ENCODE measurements at places on chromosomes 7 and 10. TPM values are rescaled to one million over a fixed set of nuclear protein-coding genes. Genes with fewer than 3 reads are reported as not detected.

GRCh38 chr10:132572545-132572937, 35.0 kb downstream of the INPP5A start:
- H3K36me3 ChIP-seq: no peaks in the 10 kb centered on the region
- DNase-seq: no peak
- no peaks in the 10 kb centered on the region for H3K27me3 ChIP-seq
- H3K4me1 ChIP-seq: peaks cover 7% of the 10 kb centered on the region

The EPO gene
- not detected for total RNA-seq

- no peak overlapping the region for H3K27ac ChIP-seq
- no peak overlapping the region for H3K4me3 ChIP-seq
- no peaks in the 10 kb centered on the region for H3K4me1 ChIP-seq
- DNase-seq: no peak
Observed at GRCh38 chr7:44177570-44178131, 11.6 kb downstream of the GCK start.

- no peaks in the 10 kb centered on the region for H3K27me3 ChIP-seq
- no peak for DNase-seq
- no peaks in the 10 kb centered on the region for H3K4me1 ChIP-seq
- H3K36me3 ChIP-seq: no peaks in the 10 kb centered on the region
Observed at GRCh38 chr7:119967221-119967620, 305.8 kb upstream of the KCND2 start.

GRCh38 chr7:76151932-76152331, 49.8 kb upstream of the SRRM3 start:
- H3K36me3 ChIP-seq: no peaks in the 10 kb centered on the region
- no peak overlapping the region for H3K27ac ChIP-seq
- no peaks in the 10 kb centered on the region for H3K4me1 ChIP-seq
- DNase-seq: no peak
- no peak overlapping the region for H3K4me3 ChIP-seq

The UPP1 gene
- total RNA-seq: 32.1 TPM

DNA sequence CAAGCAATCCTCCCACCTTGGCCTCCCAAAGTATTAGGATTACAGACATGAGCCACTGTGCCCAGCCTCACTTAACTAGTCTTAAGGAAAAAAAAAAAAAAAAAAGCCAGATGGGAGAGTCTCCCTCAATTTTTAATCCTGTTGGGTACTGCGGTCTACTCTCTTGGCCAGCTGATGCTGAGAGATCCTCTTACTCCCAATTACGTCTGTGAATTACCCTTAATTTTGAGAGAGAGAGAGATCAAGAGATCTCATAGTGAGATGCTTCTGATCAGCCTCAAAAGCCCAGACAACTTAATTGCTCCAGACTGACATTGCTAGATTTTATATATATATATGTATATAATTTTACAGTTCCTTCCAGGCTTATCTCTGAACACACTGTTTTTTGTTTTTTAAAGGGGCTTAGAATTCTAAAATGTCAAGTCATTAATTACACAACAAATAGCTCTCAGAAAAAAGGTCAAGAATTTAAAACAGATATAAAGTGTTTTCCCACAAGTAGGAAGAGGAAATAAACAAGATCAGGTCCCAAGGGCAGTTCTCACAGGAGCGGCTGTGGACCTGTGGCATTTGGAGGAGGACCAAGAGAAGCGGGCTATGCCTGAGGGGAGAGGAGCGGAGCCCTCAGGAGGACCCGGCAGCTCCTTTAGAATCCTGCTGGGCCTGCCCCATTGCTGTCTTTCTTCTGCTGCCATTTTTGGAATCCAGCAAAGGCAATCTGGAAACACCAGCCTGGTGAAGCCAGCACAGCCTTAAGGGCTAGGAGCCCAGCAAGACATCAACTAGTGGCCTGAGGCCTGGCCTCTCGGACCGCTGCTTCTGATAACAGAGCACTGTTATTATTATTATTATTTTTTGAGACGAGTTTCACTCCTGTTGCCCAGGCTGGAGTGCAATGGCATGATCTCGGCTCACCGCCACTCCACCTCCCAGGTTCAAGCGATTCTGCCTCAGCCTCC, 30.1 kb downstream of the DENND2A start:
- H3K27ac ChIP-seq: no peak overlapping the region
- H3K36me3 ChIP-seq: no peaks in the 10 kb centered on the region
- no peaks in the 10 kb centered on the region for H3K27me3 ChIP-seq
- H3K4me3 ChIP-seq: no peak overlapping the region
- peaks cover 4% of the 10 kb centered on the region for H3K4me1 ChIP-seq

The RBP4 gene
- total RNA-seq: 111 TPM

GRCh38 chr7:92735707-92736106, 100.7 kb downstream of the CDK6 start:
- H3K4me3 ChIP-seq: no peak overlapping the region
- H3K36me3 ChIP-seq: no peaks in the 10 kb centered on the region
- DNase-seq: no peak
- H3K27me3 ChIP-seq: no peaks in the 10 kb centered on the region
- no peak overlapping the region for H3K27ac ChIP-seq

The TMEM196 gene
- total RNA-seq: not detected

DNA sequence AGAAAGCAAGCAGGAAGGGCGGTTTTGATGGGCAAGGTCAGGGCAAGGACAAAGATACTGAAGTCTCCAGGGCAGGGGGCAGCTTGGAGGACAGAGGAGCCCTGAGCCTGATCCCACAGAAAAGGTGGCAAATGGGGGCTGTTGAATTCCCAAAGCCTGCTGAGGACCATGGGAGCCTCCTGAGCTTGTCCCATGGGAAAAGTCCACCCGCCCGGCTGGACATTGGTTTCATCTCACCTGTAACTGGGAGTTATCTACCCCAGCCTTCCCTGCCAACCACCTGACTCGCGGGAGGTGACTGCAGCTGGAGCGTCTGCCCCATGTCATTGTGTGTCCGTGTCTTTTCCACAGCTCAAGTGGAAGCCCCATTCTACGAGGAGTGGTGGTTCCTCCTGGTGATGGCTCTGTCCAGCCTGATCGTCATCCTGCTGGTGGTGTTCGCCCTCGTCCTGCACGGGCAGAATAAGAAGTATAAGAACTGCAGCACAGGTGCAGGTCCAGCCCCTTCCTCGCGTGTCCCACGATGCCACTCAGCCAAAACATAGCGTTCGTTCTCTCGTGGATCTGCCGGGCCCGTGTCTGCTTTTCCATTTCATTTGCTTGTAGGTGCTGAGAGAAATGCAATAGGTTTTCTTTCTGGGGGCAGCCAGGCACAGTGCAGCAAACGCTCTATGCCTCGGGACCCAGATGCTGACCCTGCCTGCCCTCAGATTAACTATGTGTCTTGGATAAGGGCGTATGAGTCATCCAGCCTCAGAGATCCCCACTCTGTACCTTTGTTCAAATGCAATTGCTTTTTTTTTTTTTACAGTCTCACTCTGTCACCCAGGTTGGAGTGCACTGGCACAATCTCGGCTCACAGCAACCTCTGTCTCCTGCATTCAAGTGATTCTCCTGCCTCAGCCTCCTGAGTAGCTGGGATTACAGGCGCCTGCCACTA, 444.5 kb upstream of the FOXK1 start:
- no peaks in the 10 kb centered on the region for H3K4me1 ChIP-seq
- H3K27ac ChIP-seq: no peak overlapping the region
- DNase-seq: no peak
- no peaks in the 10 kb centered on the region for H3K36me3 ChIP-seq

DNA sequence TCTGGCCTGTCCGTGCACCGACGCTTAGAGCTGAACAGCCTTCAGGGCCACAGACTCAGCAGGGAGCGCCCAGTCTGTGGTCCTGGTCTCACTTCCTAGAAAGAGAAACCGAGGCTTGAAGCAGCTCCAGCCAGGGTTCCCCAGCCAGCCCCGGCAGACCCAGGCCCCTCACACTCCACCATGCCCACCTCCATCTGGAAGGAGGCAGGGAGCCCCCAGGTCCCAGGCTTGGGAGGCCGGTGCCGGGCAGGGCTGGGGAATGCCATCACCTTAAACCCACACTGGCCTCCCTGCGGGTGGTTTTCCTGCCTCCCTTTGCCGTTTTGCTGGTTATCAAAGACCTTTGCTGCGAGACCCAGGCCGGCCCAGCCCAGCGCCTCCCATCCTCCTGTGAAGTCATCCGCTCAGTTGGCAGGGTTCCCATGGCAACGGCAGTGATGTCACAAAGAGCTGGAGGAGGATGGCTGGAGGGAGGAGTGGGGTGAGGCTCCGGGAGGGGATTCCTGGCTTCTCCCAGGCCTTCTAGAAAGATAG, 24.0 kb downstream of the ELFN1 start:
- H3K27ac ChIP-seq: no peak overlapping the region
- H3K27me3 ChIP-seq: peaks cover 10% of the 10 kb centered on the region
- no peak overlapping the region for H3K4me3 ChIP-seq
- H3K4me1 ChIP-seq: no peaks in the 10 kb centered on the region
- no peak for DNase-seq

GRCh38 chr10:62772186-62772974, 32.1 kb upstream of the ADO start:
- H3K36me3 ChIP-seq: no peaks in the 10 kb centered on the region
- H3K4me3 ChIP-seq: no peak overlapping the region
- H3K27me3 ChIP-seq: no peaks in the 10 kb centered on the region
- H3K27ac ChIP-seq: no peak overlapping the region
- H3K4me1 ChIP-seq: no peaks in the 10 kb centered on the region

GRCh38 chr10:101857802-101858476, 14.3 kb upstream of the KCNIP2 start:
- no peak for DNase-seq
- H3K27me3 ChIP-seq: no peaks in the 10 kb centered on the region
- H3K4me3 ChIP-seq: no peak overlapping the region
- no peaks in the 10 kb centered on the region for H3K4me1 ChIP-seq
- H3K27ac ChIP-seq: no peak overlapping the region

The RTKN2 gene
- 0.98 TPM for total RNA-seq

- H3K27me3 ChIP-seq: no peaks in the 10 kb centered on the region
- no peaks in the 10 kb centered on the region for H3K36me3 ChIP-seq
- no peak for DNase-seq
- H3K4me3 ChIP-seq: no peak overlapping the region
Observed at GRCh38 chr10:104957178-104957841, 316.2 kb downstream of the SORCS3 start.

DNA sequence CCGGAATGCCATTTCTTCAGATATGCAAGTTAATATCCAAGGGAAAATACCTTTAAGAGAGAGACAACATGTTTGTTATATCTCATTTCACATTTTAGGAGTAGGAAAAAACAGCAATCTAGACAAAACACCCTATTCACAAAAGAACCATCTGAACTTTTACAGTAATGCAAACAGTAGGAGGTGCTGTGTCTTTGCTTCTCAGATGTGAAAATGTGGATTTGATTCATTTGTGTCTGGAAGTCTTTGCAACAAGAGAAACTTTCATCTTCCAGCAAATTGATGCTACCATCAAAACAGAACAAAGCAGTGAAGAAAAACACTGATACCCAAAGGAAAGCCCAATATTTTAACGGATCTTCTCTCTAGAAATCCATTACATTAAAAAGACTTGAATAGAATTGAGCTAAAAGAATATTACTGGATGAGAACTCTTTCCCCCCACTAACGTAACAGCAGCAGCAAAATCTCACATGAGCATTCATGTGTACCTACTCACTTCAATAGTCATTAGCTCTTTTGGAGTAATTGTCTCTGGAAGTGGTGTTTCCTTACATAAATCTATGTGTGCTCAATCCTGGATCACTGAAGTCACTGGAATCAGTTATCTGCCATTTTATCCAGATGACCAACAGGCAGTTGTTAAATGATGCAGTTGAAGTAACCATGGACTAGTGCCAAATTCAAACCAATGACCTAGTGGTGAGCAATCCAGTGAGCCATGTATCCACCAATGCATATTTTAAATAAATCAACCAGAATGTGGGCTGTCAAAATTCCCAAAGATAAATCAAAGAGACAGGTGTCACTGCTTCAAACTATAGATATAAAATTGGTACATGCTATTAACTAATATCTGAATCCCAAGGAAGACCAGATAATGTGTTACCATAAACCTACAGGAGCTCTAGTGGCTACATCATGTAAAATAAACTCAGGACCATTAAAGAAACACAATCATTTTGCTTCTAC, 1.8 kb downstream of the SEMA3C start:
- H3K27me3 ChIP-seq: no peaks in the 10 kb centered on the region
- peak overlapping the region; percentile 73 for H3K4me3 ChIP-seq
- H3K36me3 ChIP-seq: no peaks in the 10 kb centered on the region
- no peak for DNase-seq
- H3K27ac ChIP-seq: peak overlapping the region; percentile 33

The CSTF2T gene
- total RNA-seq: 24.6 TPM

GRCh38 chr7:30850426-30850825, 61.2 kb upstream of the AQP1 start:
- no peak overlapping the region for H3K4me3 ChIP-seq
- H3K27me3 ChIP-seq: no peaks in the 10 kb centered on the region
- H3K36me3 ChIP-seq: no peaks in the 10 kb centered on the region
- DNase-seq: no peak
- H3K27ac ChIP-seq: no peak overlapping the region

GRCh38 chr7:114530057-114530611, 115.5 kb downstream of the FOXP2 start:
- H3K4me1 ChIP-seq: no peaks in the 10 kb centered on the region
- H3K36me3 ChIP-seq: no peaks in the 10 kb centered on the region
- H3K27me3 ChIP-seq: no peaks in the 10 kb centered on the region
- DNase-seq: no peak
- no peak overlapping the region for H3K4me3 ChIP-seq

The LEP gene
- total RNA-seq: 498 TPM

DNA sequence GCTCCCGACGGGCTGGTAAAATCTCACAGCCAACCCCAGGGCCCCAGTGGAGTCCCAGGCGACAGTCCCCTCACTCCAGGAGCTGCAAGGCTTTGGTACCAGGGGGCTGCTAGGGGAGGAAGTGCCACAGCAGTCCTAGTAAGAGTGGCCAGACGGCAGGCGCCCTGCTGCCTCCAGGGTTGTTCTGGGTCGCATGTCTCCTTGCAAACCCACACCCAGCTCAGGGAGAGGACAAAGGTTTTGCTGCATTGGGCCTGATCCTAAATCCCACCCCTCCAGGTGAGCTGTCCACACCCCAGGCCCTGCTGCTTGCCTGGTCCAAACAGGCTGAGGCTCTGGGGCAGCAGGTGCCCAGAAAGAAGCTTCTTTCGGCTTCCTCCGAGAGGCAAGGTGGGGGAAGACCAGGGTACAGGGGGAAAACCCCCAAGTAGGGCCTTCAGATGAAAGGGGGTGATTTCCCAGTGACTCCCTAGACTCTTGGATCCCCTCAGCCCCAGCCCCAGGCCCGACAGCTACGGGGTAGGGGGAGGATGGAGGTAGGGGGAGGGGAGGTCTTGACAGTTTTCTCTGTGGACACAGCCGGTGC, 4.2 kb upstream of the KCP start:
- no peaks in the 10 kb centered on the region for H3K4me1 ChIP-seq
- peaks cover 38% of the 10 kb centered on the region for H3K27me3 ChIP-seq
- H3K27ac ChIP-seq: no peak overlapping the region
- H3K4me3 ChIP-seq: no peak overlapping the region

The TFR2 gene
- total RNA-seq: 0.48 TPM

DNA sequence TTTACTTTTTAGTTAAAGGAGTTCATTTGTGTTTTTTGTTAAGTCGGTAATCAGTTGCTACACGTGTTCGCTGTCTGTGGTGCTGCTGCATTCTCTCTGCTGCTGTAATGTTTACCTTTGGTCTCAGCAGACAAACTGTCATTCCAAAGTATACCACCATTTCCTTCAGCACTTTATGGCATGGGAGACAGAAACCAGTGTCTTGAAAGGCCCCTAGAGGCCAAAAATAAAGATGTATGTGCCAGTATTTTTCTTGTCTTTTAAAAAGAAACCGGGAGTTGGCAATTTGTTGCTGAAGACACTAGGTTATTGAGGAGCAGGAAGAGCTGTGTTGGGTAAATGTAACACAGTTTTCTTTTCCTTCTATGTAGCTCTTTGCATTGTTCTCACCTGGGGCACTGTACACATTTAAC, 24.1 kb downstream of the ZNF92 start:
- DNase-seq: no peak
- no peaks in the 10 kb centered on the region for H3K4me1 ChIP-seq
- H3K36me3 ChIP-seq: no peaks in the 10 kb centered on the region
- peak overlapping the region; percentile 22 for H3K27ac ChIP-seq
- H3K27me3 ChIP-seq: no peaks in the 10 kb centered on the region
- no peak overlapping the region for H3K4me3 ChIP-seq

Measured in breast epithelium (tissue), 4 donors.